CD4-positive, alpha-beta T cell treated with Interleukin-1 beta for 1 hour (primary cell): ENCODE measurements at places on chromosomes 2 and 18.

DNA sequence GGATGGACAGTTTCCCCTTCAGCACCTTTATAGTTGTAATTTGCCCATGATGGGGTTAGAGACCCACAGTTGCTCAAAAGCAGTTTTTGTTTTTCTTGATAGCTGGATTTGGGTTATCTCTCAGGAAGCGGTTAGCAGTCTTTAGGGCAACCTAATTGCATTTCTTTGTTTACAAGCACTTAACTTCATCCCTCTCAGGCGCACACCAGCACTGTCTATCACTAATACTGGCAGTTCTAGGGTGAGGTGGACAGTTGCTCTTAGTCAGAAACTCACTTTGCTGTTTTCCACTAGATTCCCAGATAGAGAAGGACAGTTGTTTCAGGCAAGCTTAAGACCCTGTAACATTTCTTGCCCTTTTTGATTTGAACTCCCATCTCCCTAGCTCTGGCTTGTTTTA, 146.0 kb downstream of the AGAP1 start:
- no peak for DNase-seq

GRCh38 chr2:230162981-230163380, 56.8 kb downstream of the SP110 start:
- DNase-seq = no peak

DNA sequence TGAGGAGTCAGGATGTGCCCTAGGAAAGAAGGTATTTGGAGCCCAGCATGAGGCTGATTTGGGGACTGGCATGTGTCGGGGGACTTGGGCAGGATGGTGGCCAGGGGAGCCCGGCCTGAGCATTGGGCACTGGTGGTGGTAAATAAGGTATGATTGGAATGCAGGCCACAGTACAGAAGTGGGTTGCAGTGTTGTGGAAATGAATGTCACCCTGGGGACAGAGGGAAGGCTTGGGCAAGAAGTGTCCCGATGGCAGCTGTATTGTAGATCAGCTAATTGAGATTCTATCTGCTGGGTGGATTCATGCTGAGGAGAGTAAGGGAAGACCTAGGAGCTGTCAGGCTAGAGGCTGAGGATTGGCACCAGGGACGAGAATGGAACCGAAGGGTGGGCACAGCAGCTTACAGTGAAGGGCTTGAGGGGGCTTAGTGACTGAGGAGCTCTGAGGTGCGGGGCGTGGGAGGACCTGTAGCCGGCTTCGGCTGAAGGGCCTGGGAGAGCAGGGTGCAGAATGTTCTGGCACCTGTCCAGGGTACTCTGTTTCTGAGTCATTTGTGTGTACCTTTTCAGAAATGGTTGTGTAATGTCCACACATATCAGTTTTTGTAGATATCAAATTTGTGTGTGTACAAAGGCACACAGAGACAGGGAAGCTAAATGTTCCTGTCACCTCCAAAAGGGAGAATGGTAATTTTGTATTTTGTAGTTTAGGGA, 170.2 kb downstream of the PRKCE start:
- no peak for DNase-seq

- DNase-seq = no peak
Measured at GRCh38 chr2:2694746-2695145, 363.7 kb upstream of the MYT1L start.

DNA sequence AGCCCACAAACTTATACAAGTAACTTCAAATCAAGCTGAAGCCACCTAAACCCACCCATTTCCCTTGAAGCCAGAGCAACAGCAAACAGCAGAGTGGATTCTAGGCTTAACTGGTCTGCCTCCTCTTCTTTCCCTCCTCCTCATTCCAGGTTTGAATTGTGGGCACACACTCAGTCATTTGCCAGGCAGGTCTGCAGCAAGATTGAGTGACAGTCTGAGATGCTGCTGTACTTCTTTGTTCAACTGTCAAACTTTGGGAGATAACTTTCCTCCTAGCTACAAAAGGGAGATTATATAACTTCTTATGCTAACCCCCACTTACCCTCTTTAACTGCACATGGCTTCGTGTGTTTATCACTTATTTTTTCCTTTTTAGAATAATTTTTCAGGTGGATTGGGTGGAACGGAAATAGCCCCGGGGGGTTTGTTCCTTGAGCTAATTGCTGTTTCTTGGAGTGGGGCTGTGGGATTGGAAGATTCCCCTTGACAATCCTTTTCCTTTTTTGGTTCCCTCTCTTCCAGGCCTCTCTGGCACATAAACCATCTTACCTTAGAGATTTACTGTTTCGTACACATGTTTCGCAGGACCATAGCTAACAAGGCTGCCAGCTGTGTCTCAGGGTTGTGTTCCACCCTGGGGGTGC, 55.0 kb downstream of the RNF144A start:
- DNase-seq = no peak

DNA sequence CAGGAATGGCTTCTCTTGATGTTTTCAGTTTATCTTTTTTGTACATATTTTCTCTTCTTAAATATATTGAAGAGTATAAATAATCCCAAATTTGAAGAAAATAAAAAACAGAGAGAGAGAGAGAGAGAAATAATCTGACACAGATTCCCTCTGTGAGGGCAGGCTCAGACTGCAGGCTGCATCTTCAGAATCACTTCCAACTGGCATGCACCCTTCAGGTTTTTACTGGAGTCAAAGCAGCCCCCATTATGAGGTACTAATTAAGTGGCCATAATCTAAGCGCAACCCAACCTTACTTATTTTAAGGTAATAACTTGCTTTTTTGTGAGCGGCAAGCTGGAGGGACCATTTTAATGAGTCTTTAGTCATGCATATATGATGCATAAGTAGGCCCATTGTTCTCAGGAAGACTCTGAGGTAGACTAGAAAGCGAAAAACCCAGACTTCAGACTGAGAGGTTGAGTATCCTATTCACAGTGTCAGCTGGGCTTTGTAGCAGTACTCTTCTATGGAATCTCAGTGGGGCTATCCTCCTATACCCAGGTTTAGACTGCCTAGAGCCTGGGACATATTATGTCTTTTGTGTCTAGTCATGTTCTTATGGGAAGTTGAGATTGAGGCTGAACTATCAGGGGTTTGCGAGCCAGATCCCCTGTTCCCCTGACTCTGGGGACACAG, 167.4 kb downstream of the SP3 start:
- DNase-seq = no peak

DNA sequence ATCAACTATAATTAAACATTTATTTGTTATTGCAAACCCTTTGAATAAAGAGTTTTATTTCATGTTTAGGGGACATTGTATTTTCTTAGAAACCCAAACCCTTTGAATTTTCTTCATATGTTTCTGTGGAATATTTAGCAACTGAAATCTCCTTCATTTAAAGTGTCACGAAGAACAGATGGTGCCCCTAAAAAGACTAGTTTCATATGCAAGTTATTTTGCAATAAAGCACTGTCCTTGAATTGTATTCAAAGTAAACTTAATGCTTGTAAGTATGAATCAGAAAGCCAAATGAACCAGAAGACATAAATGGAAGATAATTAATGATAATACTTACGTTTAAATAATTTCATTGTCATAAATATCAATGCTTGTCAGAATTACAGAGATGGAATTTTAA, 151.9 kb upstream of the CWC22 start:
- no peak for DNase-seq

DNA sequence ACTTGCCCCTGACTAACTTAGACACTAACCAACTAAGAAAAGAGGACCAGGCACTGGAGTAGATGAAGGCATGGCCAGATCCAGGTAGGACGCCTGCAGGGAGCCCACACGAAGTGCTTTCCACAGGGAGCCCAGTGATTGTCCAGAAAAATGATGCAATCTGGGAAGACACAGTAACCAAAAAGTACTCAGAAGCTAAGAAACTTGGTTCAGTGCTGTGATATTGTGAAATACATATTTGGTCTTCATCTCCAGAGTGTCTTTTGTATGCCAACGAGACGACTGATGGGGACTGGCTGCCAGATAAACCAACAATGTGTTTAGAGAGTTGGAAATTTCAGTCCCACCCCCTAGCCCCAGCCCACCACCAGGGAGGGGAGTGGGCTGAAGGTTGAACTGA, 135.0 kb downstream of the SP3 start:
- no peak for DNase-seq
